Stimulated activated CD4-positive, alpha-beta T cell treated with anti-CD3 and anti-CD28 coated beads, Interleukin-1b, Interleukin-23, amount 100 ng/mL, for 24 hours (primary cell): ENCODE measurements at places on chromosomes 13 and 19.

DNA sequence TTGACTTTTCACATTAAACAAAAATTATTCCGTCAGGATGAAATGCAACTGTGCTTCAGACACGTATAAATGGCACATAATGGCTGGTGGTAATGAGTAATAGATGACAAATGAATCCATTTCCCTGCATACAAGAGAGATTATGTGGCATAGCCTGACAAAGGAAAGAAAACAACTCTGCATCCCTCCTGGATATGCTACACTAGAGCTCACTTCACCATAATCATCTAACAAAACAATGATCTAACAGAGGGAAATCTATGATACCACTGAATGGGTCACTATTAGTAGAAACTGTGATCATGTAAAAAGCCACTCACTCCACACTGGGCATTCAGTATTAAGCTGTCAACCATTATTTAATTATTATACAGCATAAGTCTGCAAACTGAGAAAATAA, 1498.4 kb downstream of the EFNB2 start:
- DNase-seq: no peak

- no peak for DNase-seq
Observed at GRCh38 chr13:30071969-30072817, 221.8 kb upstream of the UBL3 start.

- DNase-seq: no peak
Observed at GRCh38 chr13:36067746-36068381, 63.3 kb downstream of the DCLK1 start.

GRCh38 chr13:34349091-34349722, 531.3 kb downstream of the RFC3 start:
- DNase-seq: no peak

- no peak for DNase-seq
Observed at GRCh38 chr19:42441049-42441445, 1.7 kb downstream of the CXCL17 start.

DNA sequence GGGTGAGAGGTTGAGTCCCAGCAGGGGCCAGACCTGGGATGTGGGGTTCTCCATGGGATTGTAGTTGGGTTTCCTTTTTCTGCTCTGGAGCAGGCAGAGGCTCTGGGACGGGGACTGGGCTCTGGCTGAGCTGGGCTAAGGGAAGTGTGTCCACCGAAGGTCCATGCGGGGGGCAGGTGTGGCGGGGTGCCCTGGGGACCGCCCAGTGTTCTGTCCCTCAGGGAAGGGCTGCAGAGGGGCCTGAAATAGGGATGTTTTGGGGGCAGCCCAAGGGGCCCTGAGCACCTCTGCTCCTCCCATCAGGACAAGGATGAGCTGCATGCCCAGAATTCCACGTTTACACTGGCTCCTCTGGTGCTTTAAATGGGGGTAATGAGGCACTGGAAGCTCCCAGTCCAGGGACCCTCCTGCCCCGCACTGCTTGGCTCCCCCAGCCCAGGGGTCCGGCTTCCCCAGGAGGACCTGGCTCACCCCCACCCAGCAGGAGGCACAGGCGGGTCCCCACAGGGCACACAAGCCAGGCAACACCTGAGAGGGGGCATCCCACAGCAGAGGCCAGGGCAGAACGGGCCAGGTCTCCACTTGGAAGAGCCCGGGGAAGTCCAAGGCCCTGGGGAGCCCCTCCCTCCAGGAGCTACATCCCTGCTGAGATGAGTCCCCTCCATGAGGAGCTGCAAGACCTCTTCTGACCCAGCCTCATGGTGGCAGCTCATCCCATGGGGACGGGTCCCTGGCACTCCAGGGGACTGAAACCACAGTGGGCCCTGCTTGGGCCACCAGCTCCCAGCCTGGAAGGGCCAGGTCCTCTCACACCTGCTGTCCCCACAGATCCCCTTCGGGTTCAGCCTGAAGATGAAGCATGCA, 14.7 kb upstream of the ZNF14 start:
- no peak for DNase-seq

DNA sequence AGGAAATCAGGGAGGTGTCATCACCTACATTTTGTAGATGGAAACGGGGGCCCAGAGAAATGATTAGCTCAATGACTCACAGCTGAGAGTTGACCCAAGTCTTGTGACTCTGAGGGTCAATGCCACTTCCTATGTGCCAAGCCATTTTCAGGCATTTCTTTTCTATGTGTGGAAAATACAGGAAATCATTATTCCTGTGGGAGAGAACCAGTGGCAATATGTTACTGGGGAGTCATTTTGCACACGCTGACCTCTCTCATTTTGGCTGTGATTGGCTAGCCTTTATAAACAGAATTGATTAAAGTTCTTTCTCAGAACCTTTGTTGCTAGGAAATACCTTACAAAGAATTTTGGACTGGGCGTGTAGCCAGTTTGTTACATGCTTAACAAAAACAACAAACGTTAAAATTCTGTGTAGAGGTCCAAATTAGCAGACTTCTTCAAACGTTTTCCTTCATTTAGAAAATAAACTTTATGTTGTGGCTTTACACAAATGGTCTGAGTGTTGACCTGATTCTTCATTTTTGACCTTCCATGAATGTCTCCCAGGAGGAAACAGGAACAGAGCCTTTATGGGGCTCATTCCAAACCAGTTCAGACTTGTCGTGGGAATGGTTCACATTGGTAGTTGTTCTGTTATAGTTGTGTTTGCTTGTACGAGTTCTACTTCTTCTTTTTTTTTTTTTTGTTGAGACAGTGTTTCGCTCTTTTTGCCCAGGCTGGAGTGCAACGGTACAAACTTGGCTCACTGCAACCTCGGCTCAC, 11.4 kb downstream of the PCCA start:
- no peak for DNase-seq

DNA sequence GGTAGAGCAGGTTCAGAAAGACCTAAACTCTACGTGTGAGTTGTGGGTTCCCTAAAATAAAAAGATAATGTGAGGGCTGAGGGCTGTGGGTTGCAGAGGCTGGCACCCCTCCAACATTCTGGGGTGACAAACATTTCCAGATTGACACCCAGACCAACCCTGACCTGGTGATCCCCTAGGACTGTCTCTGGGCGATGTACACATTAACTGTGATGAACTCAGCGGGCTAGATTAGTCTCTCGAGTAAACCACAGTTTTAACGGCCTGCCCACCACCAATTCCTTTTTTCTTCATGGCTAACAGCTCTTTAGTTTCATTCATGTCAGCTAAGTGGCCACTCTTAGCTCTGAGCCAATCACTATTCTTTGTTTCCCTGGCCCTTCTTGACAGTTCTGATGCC, 24.8 kb downstream of the SIAH3 start:
- no peak for DNase-seq

GRCh38 chr19:10643968-10644259, 10.2 kb upstream of the ILF3 start:
- no peak for DNase-seq

GRCh38 chr19:46787040-46787330, 1.4 kb downstream of the SLC1A5 start:
- no peak for DNase-seq

DNA sequence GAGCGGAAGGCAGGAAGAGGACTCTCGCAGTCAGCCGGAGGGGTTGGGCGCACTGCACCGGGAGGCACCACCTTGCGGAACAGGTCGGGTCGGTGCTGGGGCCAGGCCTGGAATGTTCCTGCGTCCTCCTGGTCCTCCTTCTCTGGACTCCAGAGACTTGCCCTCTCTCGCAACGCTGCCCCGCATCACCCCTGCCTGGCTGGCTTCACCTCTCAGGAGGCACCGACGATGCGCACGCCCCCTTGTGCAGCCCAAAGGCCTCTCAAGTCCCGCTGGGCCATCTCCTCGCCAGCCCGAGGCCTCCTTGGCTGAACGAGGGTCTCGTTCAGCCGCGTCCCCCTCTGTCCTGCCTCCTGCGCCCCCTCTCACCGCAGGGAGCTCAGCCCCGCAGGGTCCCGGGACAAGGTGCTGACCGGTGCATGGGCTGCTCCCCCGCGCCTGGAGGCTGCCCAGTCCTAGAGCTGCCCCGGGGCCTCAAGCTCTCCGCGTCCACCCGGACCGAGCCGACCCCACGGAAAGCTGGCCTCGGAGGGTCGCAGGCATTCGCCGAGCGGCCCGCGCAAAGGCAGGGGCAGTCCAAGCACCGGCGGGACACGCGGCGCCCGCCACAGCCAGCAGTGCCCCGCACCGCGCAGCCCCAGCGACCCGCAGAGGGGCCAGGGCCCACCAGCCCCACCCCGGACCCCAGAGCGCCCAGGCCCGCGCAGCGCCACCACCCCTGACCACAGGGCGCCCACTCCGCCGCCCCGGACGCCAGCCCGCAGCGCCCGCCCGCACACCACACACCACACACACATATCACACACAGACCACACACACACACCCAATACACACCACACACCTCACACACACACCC, 133.8 kb downstream of the CRYL1 start:
- no peak for DNase-seq

DNA sequence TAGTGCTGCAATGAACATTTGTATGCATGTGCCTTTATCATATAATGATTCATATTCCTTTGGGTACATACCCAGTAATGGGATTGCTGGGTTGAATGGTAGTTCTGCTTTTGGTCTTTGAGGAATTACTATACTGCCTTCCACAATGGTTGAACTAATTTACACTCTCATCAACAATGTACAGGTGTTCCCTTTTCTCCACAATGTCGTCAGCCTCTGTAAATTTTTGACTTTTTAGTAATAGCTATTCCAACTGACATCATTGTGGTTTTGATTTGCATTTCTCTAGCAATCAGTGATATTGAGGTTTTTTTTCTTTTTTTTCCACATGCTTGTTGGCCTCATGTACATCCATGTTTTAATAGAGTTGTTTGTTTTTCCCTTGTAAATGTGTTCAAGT, 2473.5 kb downstream of the PCDH9 start:
- no peak for DNase-seq

- DNase-seq: no peak
Observed at GRCh38 chr19:43634506-43634871, 5.2 kb downstream of the CADM4 start.

GRCh38 chr19:44687888-44688287, 11.1 kb upstream of the CEACAM16 start:
- DNase-seq: no peak

DNA sequence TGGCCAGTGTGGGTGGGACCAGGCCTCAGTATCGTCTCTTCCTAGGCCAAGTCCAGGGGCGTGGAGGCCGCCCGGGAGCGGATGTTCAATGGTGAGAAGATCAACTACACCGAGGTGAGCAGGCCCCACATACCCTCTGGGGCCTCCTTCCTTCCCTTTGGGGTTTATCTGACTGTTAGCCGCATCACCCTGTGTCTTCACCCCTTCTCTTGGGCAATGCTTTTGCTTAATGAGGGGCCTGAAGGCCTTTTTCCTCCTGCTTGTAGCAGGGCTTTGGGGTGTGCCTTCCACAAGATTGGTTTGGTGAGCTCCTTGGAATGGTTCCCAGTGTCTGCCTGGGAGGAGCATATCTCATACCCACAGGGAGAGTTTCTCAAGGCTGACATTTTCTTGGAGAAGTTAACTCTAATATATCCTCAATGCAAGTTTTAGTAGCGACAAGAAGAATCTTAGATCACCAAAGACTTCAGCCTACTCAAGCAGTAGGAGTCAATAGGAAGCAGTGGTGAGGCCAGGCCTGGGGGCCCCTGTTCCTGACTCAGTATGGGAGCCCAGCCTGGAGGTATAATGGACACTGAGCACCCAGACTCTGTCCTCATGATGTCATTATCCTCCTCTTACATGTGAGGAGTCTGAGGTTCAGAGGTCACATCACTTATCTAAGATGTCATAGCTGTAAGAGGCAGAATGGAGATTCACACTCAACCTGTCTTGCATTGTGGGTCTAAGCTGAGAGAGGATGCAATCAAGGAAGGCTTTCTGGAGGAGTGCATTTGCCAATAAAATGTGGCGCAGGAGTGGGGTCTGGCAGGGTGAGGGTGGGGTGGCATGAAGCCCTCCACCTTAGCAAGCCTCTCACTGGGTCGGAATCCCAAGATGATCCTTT, 2.0 kb downstream of the GPI start:
- no peak for DNase-seq

DNA sequence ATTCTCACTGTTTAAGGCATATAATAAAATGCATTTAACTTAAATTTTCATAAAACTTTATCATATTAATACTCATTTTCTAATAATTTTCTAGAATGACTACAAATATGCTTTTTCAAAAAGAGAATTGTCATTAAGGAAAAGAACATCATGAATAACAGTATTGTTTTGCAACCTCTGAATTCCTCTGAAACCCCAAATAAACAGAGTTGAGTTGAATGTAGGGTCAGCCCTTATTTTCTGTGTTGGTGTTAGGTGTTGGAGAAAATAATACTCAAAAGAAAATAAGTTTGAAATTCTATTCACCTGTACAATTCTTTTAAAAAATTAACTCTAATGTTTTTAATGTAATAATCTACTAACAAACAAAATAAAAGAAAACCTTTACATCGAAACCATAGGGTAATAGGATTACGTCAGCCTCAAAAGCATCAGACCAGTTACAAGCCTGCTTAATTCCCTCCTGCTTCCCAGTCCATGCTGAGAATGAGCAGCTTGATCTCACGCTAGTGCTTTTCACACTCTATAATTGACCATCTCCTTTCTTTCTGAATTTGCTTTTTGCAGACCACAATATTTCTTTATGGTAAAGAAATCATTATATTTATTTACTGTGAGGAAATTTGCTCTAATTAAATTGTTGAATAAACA, 160.9 kb downstream of the PCDH9 start:
- no peak for DNase-seq

DNA sequence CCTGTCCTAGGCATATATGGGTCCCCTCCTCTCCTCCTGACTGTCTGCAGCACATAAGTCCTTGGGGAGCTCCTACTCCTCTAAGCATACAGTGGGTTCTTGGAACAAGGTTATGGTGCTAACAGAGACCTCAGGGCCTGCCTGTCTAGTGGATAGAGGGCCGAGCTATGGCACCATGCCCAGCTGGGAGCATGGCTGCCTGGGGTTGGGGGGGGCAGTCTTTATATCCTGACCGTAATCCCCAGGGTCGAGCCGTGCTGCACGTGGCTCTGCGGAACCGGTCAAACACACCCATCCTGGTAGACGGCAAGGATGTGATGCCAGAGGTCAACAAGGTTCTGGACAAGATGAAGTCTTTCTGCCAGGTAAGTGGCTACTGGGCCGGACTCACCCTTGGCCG, 3.3 kb downstream of the GPI start:
- no peak for DNase-seq

DNA sequence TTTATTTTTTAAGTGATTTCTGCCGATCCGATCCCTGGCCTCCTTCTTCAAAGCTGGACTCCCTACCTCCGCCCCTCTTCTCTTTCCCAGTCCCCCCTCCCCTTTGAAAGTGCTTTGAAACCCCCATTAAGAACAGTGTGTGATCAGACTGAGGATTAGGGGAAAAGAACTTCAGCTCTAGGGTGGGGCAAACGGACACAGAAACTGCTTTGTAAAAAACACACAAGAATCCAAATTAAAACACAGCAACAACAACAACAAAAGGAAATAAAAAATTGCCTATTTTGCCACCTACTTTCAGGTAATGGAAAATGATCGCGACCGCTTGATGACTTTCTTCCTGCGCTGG, 1.4 kb downstream of the SPRY2 start:
- DNase-seq: no peak

GRCh38 chr19:47436712-47437401, 17.5 kb upstream of the MEIS3 start:
- DNase-seq: peak; percentile 80

GRCh38 chr13:36533806-36534205, 101.5 kb downstream of the CCNA1 start:
- DNase-seq: no peak
